ENCODE measurements at places on chromosomes 6 and 20. TPM values are rescaled to one million over a fixed set of nuclear protein-coding genes. Genes with fewer than 3 reads are reported as not detected.

HSPA1A gene
- total RNA-seq = 412 TPM

TPX2 gene
- 0.62 TPM for total RNA-seq

VWA7 gene
- 22.0 TPM for total RNA-seq

COL19A1 gene
- total RNA-seq = 3.0 TPM

EDN3 gene
- 0.17 TPM for total RNA-seq

ACTL10 gene
- 0.42 TPM for total RNA-seq

MUC22 gene
- 0.49 TPM for total RNA-seq

SH3BGRL2 gene
- total RNA-seq = 4.4 TPM

TNFAIP3 gene
- 33.7 TPM for total RNA-seq

ASXL1 gene
- total RNA-seq = 23.5 TPM

LY6G6C gene
- total RNA-seq = not detected

GJA10 gene
- total RNA-seq = not detected

NEU1 gene
- 39.5 TPM for total RNA-seq

OGFR gene
- total RNA-seq = 14.9 TPM

TPBG gene
- total RNA-seq = 2.8 TPM

All from heart left ventricle (tissue), 16 donors.